Calu3 (cell line): ENCODE measurements at places on chromosomes 5 and 9. TPM values are rescaled to one million over a fixed set of nuclear protein-coding genes. Genes with fewer than 3 reads are reported as not detected.

GRCh38 chr5:65482736-65483545 lies 1.2 kb upstream of the ADAMTS6 start:
- DNase-seq: no peak

DNA sequence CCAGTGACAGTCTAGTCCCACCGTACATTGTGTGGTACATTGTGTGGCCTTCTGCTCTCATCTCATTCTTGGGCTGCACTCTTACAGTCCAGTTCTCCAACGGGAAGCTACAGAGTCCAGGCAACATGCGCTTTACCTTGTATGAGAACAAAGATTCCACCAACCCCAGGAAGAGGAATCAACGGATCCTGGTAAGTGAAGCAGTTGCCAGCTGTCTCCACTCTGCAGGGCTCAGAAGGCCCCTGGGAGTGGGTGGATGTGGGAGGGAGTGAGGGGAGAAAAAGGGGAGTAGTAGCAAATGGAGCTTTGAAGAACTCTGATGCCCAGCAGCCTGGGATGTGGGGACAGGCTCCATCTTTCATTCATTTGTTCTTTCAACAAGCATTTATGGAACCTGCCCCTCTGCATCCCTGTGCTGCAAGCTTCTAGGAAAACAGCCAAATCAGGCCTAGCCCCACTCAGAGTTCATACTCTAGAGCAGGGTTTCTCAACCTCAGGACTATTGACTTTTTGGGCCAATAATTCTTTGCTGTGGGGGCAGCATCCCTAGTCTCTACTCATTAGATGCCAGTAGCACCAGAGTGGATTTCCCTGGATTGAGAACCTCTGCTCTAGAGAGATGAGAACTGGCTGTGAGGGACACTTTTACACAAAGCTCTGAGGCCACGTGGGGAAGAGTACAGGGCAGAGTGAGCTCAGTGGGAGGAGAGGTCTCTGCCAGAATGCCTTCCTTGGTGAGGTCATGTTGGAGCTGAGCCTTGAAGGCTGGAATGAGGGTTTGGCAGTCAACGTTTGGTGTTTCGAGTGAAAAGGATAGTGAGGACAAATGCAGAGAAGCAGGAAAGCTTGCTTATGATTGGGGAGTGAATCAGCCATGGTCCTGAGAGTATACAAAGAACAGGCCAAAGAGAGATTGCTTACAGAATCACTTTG lies 1.1 kb downstream of the POLR1E start:
- no peak for DNase-seq

Gene GCNT1
- total RNA-seq: 5.0 and 7.9 TPM in 2 replicates

- DNase-seq: no peak
These were observed 311.1 kb upstream of the IRX1 start for GRCh38 chr5:3284506-3284905.

GRCh38 chr9:7794196-7794595 lies 5.4 kb downstream of the DMAC1 start:
- no peak for DNase-seq

Gene HACD4
- total RNA-seq: 0.07 and 0.10 TPM in 2 replicates

- no peak for DNase-seq
These were observed 206.1 kb downstream of the CHSY3 start for GRCh38 chr5:130110328-130110727.

Gene ANKS6
- 31.5 and 32.2 TPM in 2 replicates for total RNA-seq

Gene SLC35D2
- total RNA-seq: 20.1 and 21.6 TPM in 2 replicates

DNA sequence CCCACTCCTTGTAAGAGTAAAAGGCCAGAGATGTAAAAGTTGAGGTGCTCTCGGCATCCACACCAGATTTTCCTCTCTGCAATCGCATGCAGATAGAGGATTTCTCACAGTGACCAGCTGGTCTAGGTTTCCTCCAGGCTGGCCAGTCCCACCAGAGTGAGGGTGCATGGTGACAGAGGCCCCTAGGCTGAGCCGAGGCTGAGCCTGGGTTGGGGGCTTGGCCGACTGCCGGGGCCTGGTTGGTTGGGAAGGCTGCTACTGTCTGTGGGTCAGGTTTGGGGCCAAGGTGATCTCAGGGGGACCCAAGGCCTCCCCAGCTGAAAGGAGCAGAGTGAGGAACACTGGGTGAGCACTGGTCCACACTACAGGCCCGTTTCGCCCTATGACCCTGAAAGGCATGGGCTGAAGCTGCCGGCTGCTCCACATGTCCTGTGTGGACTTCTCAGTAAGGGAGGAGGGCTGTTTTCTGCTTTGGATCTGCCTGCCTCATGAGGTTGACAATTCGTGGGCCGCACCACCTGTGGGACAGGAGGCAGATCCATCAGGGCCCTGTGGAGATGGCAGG lies 400.8 kb upstream of the IRX4 start:
- no peak for DNase-seq
